ENCODE measurements at places on chromosomes 13 and 19.

DNA sequence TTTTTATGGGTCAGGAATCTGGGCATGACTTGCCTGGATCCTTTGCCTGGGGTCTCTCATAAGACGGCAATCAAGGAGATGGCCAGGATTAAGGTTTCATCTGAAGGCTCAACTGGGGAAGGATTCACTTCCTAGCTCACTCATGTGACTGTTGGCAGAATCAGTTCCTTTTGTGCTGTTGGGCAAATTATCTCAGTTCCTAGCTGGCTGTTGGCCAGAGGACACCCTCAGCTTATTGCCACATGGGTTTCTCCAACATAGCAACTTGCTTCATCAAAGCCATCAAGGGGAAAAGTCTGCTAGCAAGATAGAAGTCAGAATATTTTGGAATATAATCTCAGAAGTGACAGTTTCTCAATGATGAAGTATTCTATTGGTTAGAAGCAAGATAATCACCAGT, 12.2 kb upstream of the EVI5L start:
- no peak for DNase-seq

GRCh38 chr13:30355384-30355699, 48.0 kb upstream of the KATNAL1 start:
- DNase-seq = no peak

- peak; percentile 55 for DNase-seq
These were observed 2.9 kb upstream of the C19orf85 start for GRCh38 chr19:55467236-55468053.

- DNase-seq = no peak
These were observed 988.0 kb downstream of the PCDH17 start for GRCh38 chr13:58619396-58620113.

DNA sequence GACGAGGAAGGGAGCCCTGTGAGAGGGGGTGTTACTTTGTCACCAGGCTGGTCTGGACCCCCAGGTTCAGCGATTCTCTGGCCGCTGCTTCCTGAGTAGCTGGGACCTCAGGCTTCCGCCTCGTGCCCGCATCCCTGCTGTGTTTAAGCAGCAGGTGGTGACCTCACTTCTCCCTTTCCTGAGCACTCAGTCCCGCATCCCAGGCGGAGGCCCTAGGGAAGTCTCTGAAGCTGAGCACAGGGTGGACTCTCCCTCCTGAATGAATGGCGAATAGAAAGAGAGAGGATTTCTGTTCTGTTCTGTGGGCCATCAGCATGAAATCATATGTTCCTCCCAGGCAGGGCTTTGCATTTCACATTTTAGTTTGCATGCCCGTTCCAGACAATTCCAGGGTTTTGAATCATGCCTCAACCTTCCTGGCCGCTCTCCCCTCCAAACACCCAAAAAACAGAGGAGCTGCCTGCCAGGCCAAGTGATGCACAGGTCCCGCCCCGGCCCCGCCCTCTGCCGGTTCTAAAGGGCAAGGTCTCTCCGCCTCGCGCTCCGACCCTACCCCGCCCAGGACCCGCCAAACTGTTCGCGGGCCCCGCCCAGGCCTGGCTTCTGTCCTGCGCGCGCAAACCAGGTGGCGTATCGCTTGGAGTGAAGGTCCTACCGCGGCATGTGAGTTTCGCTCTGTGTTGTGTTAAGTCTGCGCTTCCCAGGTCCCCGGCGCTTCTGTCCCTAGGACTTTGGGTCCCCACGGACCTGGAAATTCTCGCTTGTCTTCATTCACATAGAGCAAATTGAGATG, 35.1 kb upstream of the ZNF808 start:
- DNase-seq = no peak

- DNase-seq = no peak
These were observed 4.5 kb downstream of the ADGRE1 start for GRCh38 chr19:6891761-6892385.

GRCh38 chr13:106302011-106302410, 233.5 kb downstream of the EFNB2 start:
- no peak for DNase-seq

DNA sequence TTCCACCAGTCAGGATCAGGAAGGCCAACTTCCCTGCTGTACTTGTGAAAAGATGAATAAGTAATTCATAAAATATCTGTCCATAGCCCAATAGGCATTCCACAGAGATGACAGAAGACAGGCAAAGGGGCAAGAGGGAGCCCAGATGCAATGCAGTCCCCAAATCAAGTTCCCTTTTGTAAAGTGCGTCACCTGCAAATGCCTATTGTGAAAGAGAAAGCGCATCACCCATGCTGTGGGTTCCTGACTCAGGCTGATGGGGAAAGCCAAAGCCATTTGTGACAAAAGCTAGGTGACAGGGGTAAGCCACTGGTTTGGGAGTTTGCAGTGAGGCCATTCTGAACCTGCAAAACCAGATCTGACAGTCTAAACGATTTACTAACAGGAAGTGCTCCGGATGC, 157.5 kb upstream of the ZNF536 start:
- DNase-seq = no peak

GRCh38 chr13:53463106-53463505, 434.5 kb downstream of the OLFM4 start:
- no peak for DNase-seq

- peak; percentile 30 for DNase-seq
These were observed 5.4 kb downstream of the KLK1 start for GRCh38 chr19:50817941-50818858.

DNA sequence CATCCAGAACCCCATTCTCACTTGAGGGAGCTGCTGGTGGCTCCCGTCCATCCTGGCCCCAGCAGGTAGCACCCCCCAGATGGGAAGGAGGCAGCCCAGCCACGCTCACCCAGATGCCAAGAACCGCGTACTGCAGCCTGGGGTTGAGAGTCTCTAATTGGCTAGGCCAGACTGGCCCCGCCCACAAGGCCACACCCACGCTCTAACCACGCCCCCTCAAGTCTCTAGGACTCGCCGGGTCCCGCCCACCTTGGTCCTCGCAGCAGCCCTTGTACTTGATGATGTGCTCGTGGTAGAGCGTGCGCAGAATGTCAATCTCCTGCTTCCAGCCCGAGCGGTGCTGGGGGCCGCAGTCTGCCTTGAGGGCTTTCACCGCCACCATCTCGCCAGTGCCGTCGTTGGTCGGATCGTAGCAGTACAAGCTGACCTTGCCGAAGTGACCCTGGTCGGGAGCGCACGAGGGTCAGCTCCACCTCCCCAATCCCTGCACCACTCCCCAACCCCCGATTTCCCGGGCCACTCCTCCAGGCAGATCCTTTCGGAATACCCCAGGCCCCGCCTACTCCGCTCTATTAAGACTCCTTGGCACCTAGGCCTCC, 14.5 kb upstream of the ICAM3 start:
- DNase-seq = peak; percentile 11

DNA sequence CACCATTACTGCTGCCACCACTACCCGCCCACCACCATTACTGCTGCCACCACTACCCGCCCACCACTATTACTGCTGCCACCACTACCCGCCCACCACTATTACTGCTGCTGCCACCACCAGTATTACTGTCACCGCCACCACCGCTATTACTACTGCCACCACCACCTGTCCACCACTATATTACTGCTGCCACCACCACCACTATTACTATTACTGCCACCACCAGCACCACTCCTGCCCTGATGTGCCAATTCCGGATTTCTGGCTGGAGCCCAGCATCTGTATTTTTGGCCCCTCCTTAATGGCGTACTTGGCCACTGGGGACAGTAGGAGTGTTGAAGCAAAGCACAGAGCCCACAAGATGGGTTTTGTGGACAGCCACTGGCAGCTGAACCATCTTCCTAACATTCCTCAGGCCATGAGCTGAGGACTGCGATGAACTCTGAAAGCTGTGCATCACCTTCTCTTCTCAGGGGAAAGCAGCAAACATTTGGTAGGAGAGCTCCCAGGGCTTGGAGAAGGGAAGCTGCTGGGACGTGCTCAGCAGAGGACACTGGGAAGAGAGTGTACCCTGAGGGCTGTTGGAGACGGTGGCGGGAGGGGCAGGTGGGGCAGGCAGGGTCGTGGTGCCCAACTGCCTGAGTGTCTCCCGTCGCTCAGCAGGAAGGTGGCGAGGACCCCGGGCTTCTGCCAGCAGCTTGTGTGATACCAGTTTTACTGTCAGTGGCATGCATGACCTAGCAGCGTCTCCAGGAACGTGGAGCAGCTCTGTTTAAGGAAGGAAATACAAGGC, 23.0 kb downstream of the CUL4A start:
- DNase-seq = no peak

GRCh38 chr19:5671600-5671999, 8.7 kb downstream of the MICOS13 start:
- no peak for DNase-seq

- DNase-seq = no peak
These were observed 9.7 kb upstream of the SLITRK5 start for GRCh38 chr13:87661471-87661870.

DNA sequence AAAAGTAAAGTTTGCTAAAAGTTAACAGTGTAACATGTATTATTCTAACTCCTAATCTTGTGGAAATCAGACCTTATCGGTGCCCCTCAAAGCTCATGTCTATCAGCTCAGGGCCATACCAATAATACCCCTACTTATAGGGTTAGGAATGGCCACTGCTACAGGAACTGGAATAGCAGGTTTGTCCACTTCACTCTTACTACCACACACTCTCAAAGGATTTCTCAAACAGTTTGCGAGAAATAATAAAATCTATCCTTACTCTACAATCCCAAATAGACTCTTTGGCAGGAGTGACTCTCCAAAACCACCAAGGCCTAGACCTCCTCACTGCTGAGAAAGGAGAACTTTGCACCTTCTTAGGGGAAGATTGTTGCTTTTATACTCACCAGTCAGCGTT, 1677.7 kb downstream of the OLFM4 start:
- DNase-seq = no peak

Measured in stimulated activated naive CD4-positive, alpha-beta T cell treated with Interleukin-2 at 50 U/mL for 16 hours (primary cell).